ENCODE measurements at places on chromosomes 6 and 20. TPM values are rescaled to one million over a fixed set of nuclear protein-coding genes. Genes with fewer than 3 reads are reported as not detected.

PKIG gene
- total RNA-seq = 86.7 TPM

RNF39 gene
- total RNA-seq = not detected

SOX18 gene
- 2.9 TPM for total RNA-seq

GRCh38 chr6:16322666-16323312 is 84.4 kb downstream of the GMPR start:
- no peaks in the 10 kb centered on the region for H3K27me3 ChIP-seq
- peaks cover 10% of the 10 kb centered on the region for H3K36me3 ChIP-seq
- no peak overlapping the region for H3K4me3 ChIP-seq
- peak overlapping the region; percentile 93 for H3K27ac ChIP-seq
- H3K4me1 ChIP-seq = peaks cover 71% of the 10 kb centered on the region
- peak; percentile 93 for DNase-seq

DNA sequence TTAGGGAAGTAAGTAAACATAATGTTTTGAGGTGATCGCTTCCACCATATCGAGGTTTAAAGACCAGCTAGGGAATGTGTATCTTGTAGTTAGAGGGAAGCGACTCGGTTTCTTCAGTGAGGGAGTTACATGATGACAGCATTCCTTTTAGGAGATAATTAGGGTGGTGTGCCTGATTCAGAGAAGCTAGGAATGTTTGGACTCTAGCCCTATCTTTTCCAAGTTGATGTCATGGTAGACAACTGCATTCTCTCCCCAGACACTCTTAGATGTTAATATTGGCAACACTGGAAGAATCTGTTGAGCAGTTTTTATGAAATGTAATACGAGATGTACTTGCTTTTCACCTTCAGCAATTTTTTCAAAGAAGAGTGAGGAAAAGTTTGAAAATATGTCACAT is 12.9 kb upstream of the HIVEP1 start:
- no peaks in the 10 kb centered on the region for H3K27me3 ChIP-seq
- no peaks in the 10 kb centered on the region for H3K4me1 ChIP-seq
- H3K4me3 ChIP-seq = no peak overlapping the region
- no peak overlapping the region for H3K27ac ChIP-seq

GRCh38 chr6:166442131-166442685 is 59.5 kb upstream of the MPC1 start:
- H3K36me3 ChIP-seq = no peaks in the 10 kb centered on the region
- no peak for DNase-seq
- H3K27ac ChIP-seq = no peak overlapping the region
- H3K27me3 ChIP-seq = no peaks in the 10 kb centered on the region
- no peak overlapping the region for H3K4me3 ChIP-seq

GRCh38 chr6:145349950-145350510 is 385.3 kb downstream of the EPM2A start:
- no peaks in the 10 kb centered on the region for H3K27me3 ChIP-seq
- no peaks in the 10 kb centered on the region for H3K36me3 ChIP-seq
- no peak overlapping the region for H3K4me3 ChIP-seq
- H3K27ac ChIP-seq = no peak overlapping the region
- DNase-seq = no peak
- H3K4me1 ChIP-seq = no peaks in the 10 kb centered on the region

PET117 gene
- total RNA-seq = 28.2 TPM

DNA sequence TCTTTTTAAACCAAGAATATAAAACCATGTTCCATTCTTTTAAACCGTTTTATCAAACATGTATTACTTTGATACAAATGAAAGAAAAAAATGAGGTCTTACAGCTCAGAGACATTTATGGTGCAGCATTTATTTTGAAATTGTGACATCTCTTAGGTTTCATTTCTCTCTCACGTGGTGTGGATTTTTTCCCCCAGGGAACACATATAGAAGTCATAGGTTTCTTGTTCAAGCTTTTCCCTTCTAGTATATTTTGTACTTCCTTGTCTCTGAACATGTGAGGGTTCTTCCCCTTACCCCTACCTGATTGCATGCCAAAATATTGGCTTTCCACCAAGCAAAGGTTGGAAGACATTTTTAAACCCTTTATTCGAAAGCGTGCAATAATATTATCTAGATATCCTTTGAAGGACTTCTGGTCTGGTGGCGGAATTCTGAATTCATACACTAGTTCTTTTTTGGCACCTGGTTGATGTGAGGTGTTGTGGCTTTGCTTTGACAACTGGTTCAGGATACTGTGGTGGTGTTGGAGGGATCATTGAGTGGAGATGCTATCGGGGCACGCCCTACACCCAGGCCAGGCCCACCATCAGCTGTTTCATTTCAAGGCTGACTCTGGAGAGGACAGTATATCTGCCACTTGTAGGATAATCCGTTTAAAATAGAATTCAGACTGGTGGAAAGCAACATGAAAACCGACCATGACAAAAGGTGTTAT is 5.6 kb upstream of the FAM50B start:
- no peak for DNase-seq
- H3K4me1 ChIP-seq = peaks cover 20% of the 10 kb centered on the region
- no peak overlapping the region for H3K27ac ChIP-seq

- no peak overlapping the region for H3K4me3 ChIP-seq
- peaks cover 22% of the 10 kb centered on the region for H3K36me3 ChIP-seq
- DNase-seq = no peak
- peaks cover 19% of the 10 kb centered on the region for H3K4me1 ChIP-seq
- no peaks in the 10 kb centered on the region for H3K27me3 ChIP-seq
These were observed 5.3 kb downstream of the CDKN1A start for GRCh38 chr6:36683656-36684446.

Data from gastrocnemius medialis (tissue), 4 donors.